ENCODE measurements at places on chromosomes 13 and 19.
A peak's percentile ranks its signal among the peaks of the same experiment; 100 is the strongest.

DNA sequence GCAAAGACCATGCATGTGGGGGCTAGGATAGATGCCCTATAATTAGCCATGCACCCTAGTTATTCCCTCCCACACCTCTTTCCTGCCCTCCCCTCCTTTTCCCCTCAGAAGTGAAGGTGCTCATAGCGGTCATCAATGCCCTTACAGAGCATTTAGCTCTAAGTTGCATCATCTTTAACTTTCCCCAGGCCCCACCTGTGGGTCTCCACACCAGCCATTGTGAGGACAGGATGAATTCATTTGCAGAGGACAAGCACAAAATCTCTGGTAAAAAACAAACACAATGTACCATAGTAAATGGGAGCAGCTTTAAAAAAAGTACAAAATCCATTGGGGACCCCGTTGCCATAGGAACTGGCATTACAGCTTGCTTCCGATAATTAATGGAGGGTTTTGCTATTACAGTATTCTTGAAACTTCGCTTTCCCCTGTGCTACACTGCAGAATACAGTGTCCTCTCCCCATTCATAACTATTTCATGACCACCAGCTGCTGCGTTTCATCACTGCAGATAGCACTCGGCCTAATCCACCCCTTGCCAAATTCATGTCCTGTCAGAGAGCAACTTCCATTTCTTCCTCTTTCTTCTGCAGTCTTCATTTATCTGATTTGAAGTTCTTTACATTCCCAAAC lies 110.5 kb downstream of the ZDHHC20 start:
- DNase-seq, result peak; percentile 2

- no peak for DNase-seq
Observed at GRCh38 chr13:103965506-103966243, 899.5 kb upstream of the SLC10A2 start.

DNA sequence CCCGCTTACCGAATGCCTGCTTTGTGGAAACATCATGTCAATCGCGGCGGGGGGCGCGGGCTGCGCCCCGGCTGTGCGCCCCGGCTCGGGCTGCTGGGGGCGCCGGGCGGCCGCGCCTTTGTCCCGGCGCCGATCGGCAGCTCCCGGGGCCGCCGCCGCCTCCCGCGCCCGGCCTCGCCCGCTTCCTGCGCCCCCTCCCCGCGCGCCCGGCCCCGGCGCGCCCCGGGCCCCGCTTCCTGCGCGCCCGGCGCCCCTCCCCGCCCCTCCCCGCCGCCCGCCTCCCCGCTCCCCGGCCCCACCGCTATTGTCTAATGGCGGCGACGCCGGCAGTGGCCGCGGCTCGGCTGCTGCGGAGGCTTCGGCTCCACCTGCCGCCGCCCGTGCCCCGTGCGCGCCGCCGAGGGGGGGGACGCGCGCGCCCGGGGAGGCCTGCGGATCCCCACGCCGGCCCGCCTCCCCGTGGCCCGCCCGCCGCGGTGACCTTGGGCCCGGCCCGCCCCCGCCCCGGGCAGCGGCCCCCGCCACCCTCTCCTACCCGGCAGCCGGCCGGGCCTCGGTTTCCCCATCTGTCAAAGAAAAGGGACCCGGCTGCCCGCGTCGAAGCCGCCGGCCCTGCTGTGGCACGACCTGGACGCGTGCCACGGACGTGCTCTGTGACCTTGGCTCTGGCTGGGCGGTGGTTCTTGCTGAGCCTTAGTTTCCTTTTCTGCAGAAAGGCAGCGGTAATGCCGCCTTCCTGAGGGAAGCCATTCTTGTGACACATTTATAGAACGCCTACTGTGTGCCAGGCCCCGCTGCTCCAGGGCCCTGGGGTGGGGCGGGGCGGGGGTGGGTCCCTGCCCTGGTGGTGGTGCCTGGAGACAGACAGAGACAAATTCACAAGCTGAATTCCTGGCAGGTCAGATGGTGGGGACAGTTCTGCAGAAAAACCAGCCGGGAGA lies at the start of gene TLE5:
Gene TLE5 (minus strand): TSS at position 331 of the 941 bp plus-strand sequence. CDS start 295 bp downstream, at position 36.
- no peak for DNase-seq

- no peak for DNase-seq
Observed at GRCh38 chr13:32320528-32320927, 5.2 kb downstream of the BRCA2 start.

Measured in fibroblast of the aortic adventitia (primary cell).